HCT116 (cell line): ENCODE measurements at places on chromosomes 5 and 9. TPM values are rescaled to one million over a fixed set of nuclear protein-coding genes. Genes with fewer than 3 reads are reported as not detected.

- no peak for DNase-seq
Measured at GRCh38 chr5:130316971-130317680, 412.9 kb downstream of the CHSY3 start.

DNA sequence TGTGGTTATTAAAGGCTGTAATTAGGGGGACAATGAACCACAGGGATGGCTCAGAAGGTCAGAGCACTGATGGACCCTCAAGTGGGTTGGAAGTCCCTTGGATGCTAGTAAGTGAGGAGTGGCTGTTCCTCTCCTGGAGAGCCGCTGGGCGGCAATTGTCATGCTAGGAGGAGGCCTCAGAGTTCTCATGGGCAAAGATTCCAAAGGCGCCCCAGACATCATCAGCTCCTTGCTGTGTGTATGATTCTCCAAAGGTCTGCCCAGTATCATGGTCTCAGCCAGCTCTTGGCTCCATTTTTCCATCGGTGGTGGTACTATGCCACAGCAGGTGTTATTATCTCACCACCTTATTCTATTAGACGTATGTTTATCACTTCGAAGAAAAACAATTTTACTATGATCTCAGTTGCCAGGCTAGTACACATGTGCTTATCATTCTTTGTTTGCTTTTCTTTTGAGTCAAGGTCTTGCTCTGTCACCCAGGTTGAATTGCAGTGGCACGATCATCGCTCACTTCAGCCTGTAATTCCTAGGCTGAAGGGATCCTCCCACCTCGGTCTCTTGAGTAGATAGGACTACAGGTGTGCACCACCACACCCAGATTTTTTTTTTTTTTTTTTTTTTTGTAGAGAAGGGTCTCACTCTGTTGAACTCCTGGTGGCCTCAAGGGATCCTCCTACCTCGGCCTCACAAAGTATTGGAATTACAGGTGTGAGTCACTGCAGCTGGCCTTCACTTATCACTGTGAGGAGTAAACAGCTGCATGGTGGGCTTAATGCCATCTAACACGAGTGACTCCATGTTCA, 46.8 kb downstream of the EXOSC2 start:
- no peak for DNase-seq

GRCh38 chr5:149938279-149938678, 6.3 kb downstream of the PDE6A start:
- no peak for DNase-seq

DNA sequence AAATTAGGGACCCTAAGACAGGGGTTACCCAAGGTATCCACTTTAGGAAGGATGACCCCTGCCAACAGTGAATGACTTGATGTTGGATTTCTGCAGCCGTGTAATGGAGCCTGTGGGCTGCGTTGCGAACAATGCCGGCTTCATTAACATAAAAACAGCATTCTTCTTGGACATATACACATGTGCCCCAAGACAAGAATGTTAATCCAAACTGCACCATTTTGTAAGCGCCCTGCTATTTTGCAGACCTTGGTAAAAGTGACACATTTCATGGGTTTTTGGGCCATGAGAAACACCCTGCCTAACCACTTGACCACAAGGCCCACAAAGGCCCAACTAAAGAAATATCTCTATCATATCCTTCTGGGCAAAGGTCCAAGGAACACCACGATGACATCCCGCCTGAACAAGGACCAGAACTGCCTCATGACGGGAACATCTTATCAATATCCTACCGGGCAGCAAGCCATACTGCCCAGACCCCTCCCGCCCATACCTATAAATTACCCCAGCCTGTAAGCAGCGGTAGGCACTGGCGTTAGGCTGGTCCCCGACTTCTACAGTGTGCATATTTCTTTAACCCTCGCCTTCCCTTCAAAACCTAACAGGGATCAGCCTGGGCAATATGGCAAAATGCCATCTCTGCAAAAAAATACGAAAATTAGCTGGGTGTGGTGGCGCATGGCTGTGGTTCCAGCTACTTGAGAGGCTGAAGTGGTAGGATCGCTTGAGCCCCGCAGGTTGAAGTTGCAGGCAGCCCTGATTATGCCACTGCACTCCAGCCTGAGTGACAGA, 9.7 kb upstream of the PDCD1LG2 start:
- DNase-seq = no peak

DNA sequence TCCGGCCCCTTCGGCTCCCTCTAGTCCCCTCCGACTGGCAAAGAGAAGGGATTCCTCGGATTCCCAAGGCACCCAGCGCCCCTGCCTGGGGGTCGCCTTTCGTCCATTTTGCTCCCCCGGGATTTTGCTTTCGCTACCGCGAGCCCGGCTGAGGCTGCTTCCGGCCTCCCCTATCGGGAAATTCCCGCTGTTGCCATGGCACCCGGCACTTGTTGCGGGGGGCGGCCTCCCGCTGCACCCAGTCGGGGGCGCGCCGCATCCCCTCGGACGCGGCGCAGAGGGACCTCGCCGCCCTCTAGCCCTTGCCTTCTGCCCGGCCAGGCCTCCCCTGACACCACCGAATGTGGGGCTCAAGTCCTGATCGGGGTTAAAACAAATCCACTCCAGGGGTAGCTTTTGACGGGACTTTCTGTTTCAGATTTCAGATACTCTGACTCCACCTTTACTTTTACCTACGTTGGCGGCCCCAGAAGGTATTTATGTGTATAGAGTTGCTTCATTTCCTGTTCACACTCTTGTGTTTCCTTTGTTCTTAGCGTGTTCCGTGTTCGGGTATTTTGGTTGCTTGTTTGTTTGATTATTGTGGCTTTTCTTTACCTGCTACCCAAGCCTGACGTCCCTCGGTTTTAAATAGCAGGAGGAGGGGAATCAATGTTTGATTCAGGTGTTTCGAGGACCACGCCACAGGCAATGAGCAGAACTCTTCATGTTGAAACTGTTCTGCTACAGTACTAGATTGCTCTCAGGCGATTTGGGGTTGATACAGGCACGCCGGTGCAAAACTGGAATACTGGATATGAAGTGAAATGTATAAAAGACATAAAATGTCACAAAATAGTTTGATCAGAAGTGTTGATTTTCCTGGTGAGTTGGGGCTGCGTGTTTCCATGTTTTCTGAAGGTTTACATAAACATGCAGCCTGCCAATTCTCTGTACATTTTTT, 1.5 kb downstream of the PARP8 start:
- no peak for DNase-seq

DNA sequence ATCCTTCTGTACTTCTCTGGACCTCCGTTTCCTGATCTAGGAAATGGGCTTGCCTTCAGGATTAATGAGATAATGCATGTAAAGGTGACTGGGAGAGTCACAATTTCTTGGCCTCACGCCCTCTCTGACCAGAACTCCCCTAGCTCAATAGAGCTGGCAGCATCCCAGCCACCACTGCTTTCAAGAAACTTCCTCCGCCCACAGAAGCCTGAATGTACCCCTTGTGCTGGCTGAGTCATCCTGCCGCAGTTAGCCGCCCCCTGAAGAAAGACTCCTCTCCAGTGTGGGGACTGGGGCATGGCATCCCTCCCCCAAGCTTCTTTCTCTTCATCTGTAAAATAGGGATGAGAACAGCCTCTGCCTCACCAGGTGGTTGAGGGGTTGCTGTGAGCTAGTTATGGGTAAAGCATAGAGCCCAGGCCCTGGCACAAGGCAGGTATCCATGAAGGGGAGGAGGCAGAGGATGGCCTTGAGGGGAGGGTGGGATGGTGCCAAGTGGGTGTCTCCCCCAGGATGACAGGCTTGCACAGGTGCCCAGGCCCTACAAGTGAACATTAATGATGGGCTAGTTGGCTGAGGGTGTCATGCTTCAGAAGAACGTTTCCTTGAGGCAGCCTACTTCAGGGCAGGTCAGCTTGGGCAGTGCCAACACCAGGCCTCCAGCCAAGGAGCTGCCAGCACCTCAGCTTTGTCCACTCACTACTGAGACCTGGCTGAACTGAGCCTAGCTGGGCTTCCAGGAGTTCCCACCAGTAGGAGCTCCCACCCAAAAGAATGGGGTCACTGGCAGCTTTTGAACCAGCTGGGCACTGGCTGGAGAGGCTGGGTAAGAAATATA, 3.4 kb downstream of the PDLIM4 start:
- DNase-seq = peak; percentile 72

The C5orf52 gene
- not detected for total RNA-seq

The CRHBP gene
- not detected for total RNA-seq

The GADD45G gene
- total RNA-seq = not detected

The ZNF367 gene
- total RNA-seq = 18.1 TPM

The NR6A1 gene
- 9.9 TPM for total RNA-seq
